Stimulated activated CD4-positive, alpha-beta T cell treated with anti-CD3 and anti-CD28 coated beads, Interleukin-2, amount 100 ng/mL, for 24 hours (primary cell): ENCODE measurements at places on chromosomes 13 and 19.

- no peak for DNase-seq
Measured at GRCh38 chr19:19816679-19817078, 4.9 kb downstream of the ZNF506 start.

DNA sequence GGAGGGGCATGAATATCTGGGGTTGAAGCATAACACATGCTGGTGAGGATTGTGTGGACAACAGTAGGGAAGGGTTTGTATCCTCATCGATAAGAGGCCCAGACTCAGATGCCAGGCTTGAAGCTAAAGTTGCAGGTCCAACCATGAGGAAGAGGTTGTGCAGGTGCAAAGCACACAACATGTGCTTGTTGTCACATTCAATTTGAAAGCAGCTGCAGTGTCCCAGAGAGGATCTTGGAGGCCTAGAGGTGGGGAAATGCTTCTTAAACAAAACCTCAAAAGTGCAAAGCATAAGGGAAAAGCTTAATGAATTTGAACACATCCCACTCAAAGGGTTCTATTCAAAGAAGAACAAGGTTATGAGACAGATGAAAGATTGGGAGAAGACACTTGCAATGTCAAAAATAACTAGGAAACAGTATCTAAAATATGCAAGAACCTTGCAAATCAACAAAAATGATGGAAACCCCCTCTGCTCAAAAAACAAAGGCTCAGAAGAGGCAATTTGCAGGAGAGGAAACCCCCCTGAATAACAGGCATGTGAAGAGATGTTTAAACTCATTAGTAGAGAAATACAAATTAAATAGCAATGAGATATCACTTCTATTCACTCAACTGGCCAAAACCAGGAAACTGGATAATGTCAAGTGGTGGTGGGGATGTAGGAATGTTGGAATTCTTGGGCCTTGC lies 187.1 kb downstream of the KATNAL1 start:
- no peak for DNase-seq

GRCh38 chr13:60654415-60654814 lies 257.4 kb downstream of the TDRD3 start:
- no peak for DNase-seq

DNA sequence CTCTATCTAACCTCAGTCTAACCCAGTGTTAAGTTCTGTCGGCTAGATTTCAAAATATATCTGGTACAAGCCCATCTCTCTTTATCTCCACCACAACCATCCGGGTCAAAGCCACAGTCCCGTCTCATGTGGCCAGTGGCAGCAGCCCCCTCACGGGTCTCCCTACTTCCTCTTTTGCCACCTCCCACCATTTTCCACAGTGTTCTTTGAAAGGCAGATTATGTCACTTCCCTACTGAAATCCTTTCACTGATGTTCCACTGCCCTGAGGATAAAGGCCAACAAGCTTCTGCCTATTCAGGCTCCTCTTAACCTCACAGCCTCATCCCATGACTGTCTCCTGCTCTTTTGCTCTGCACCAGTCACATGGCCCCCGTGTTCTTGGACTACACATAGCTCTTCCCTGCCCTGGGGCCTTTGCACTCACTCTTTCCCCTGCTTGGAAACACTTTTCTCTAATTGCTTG lies 117.2 kb downstream of the UBL3 start:
- no peak for DNase-seq
